ENCODE measurements at places on chromosomes 7 and 10.

DNA sequence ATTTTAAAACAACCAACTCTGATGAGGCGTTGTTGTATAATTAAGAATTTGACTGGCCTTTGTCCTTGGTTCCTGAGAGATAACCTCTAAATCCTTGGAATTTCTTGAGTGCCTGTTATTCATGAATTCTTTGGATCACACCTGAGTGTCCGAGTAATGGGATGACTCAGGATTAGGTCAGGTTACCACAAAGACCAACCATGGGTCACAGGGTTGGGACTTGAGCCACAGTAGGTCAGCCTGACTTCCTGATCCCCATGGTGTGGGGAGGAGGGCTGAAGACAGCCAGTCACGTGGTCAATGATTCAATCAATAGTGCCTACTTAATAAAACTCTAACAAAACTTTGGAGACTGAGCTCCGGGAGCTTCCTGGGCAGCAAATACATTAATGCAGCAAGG is 192.5 kb downstream of the GFRA1 start:
- DNase-seq = no peak
- no peak overlapping the region for H3K27ac ChIP-seq
- H3K36me3 ChIP-seq = no peaks in the 10 kb centered on the region
- no peaks in the 10 kb centered on the region for H3K4me1 ChIP-seq

DNA sequence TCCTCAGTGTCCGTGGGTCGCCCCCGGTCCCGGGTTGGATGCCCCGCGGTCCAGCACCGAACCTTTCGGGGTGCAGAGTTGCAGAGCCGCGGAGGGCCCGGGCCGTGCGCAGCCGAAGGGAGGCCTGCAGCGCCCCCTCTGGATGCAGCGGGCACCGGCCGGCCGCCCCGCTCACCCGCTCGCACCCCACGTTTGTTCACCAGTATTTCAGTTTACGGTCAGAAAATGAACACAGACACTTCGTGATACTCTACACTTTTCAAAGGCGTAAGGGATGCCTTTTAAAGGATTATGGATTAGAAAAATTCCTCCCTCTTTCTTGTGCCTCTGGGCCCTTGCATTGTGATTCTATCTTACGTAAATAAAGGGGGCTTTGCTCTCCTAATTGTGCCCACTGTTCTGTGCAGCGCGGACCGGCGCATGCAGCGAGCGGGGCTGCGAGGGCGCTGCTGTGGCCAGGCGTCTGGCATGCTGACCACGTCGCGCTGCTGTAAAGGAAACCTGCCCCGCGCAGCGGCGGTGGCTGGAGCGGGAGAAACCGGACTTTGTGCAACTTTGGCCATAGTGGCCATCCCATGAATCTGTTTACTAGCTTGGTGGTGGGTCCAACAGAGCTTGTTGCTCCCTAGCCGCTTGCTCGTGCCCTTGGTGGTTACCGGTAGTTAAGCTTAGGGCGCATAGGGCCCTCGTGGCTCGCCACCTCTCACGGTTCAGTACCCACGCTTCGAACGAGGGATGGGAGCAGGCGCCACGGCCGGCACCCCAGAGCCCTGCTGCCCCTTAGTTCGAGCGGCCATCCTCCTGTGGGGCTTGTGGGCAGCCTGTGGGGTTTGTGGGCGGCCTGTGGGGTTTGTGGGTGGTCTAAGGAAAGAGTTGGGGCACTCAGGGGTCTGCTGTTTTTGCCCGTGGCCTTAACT is 739 bp upstream of the MEST start:
- peak; percentile 52 for DNase-seq
- H3K27ac ChIP-seq = peak overlapping the region; percentile 31
- no peaks in the 10 kb centered on the region for H3K36me3 ChIP-seq
- peak overlapping the region; percentile 48 for H3K4me3 ChIP-seq
- peaks cover 24% of the 10 kb centered on the region for H3K4me1 ChIP-seq

DNA sequence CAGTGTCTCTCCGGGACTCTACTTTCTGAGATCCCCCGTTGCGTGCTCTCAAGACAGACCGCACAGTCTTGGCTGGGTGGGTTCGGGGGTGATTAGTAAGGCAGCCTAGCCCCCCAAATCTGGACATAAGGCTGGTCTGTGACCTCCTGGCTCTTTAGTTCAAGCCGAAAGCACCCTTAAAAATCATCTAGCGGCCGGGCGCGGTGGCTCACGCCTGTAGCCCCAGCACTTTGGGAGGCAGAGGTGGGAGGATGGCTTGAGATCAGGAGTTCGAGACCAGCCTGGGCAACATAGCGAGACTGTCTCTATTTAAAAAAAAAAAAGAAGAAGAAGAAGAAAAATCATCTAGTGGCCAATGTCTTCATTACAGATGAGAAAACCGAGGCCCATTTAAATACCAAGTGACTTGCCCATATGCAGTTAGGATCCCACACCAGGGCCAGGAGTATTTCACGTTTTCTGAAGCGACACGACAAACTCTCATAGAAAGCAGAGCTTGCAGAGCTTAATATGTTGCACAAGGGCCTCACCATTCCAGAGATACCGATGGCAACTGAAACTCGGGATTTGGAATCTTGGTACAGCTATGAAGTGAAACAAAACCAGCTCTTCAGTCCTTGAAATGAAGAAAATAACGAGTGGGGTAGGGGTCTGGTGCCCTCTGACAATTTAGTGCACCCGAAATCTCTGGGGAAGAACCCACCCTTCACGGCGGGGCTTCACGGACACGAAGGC is 703 bp upstream of the HILPDA start:
- peak overlapping the region; percentile 88 for H3K27ac ChIP-seq
- peaks cover 6% of the 10 kb centered on the region for H3K36me3 ChIP-seq
- H3K27me3 ChIP-seq = no peaks in the 10 kb centered on the region
- no peak for DNase-seq
- H3K4me1 ChIP-seq = peaks cover 41% of the 10 kb centered on the region
- peak overlapping the region; percentile 98 for H3K4me3 ChIP-seq

GRCh38 chr10:3774814-3775695 is 10.0 kb downstream of the KLF6 start:
- H3K36me3 ChIP-seq = peaks cover 55% of the 10 kb centered on the region
- peak overlapping the region; percentile 100 for H3K27ac ChIP-seq
- no peaks in the 10 kb centered on the region for H3K27me3 ChIP-seq
- no peak overlapping the region for H3K4me3 ChIP-seq
- no peak for DNase-seq

DNA sequence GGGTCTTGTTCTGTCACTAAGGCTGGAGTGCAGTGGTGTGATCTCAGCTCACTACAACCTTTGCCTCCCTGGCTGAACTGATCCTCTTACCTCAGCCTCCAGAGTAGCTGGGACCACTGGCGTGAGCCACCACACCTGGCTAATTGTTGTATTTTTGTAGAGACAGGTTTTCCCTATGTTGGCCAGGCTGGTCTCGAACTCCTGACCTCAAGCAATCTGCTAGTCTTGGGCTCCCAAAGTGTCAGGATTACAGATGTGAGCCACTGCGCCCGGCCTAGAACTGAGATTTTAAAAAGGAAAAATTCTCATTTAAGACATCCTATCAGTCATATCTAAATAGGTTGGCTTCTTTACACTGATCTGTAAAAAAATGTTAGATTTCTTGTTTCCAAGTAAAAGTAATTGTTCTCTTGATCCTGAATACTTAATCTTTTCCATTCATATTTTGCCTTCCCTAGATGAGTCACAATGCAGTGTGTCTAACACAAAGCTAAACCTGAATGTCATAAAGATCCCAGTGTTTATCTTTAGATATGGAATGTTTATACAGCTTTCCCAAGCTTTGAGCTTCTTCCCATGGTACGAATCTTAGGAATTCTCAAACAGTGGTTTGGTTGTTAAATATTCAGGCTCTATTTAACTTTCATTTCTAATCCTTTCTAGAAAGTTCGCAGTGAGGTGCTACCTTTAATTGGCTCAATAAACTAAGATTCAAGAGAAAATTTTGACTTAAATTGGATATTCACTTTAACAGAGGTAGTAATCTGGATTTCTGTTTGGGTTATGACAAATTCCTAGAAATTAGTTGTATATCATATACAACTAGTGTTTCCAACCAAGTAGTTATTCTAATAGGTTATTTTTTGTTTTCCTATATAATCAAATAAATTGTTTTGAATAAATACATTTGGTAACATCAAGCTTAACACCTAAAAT is 12.1 kb upstream of the LAMB1 start:
- H3K4me1 ChIP-seq = no peaks in the 10 kb centered on the region
- H3K36me3 ChIP-seq = no peaks in the 10 kb centered on the region
- H3K27ac ChIP-seq = no peak overlapping the region
- H3K27me3 ChIP-seq = no peaks in the 10 kb centered on the region
- no peak for DNase-seq
- H3K4me3 ChIP-seq = no peak overlapping the region

GRCh38 chr10:61464461-61465170 is 11.4 kb upstream of the TMEM26 start:
- H3K4me3 ChIP-seq = no peak overlapping the region
- H3K27me3 ChIP-seq = no peaks in the 10 kb centered on the region
- no peak for DNase-seq
- no peak overlapping the region for H3K27ac ChIP-seq
- H3K4me1 ChIP-seq = no peaks in the 10 kb centered on the region

- H3K36me3 ChIP-seq = no peaks in the 10 kb centered on the region
- H3K27me3 ChIP-seq = no peaks in the 10 kb centered on the region
Observed at GRCh38 chr7:47777531-47778152, 170.6 kb downstream of the PKD1L1 start.

DNA sequence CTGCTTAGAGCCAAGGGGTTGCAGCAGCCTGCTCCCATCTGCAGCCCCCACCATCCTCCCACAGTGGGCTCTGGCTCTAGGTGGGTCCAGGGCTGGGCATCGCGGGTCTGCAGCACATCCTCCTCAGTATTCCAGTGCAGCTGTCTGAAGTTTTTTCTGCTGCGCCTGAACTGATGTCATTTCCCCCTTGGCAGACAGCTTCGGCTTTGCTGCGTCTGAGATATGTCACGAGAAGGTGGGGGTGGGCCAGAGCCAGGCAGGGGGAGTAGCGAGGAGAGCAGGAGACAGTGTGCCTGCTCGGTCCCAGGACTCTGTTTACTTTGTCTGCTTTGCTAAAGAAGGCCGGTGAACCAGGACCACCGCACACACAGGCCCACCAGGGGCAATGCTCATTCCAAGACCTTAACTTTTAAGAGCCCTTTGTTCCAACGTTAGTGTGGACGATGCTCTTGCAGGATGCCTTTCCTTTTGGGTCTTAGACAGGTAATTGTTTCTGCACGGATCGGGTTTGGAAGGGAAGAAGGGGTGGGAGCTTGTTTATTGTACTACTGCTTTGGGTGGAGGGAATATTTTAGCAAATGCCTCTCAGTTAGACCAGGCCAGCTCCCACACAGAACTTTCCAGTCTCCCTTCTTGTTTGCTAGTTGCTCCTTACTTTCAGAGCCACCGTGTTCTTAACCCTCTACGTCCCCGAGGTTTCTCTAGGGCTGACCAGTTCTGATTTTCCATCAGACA is 32.4 kb downstream of the WBP1L start:
- H3K4me3 ChIP-seq = peak overlapping the region; percentile 39
- H3K4me1 ChIP-seq = peaks cover 88% of the 10 kb centered on the region
- H3K27me3 ChIP-seq = no peaks in the 10 kb centered on the region
- peak overlapping the region; percentile 91 for H3K27ac ChIP-seq

DNA sequence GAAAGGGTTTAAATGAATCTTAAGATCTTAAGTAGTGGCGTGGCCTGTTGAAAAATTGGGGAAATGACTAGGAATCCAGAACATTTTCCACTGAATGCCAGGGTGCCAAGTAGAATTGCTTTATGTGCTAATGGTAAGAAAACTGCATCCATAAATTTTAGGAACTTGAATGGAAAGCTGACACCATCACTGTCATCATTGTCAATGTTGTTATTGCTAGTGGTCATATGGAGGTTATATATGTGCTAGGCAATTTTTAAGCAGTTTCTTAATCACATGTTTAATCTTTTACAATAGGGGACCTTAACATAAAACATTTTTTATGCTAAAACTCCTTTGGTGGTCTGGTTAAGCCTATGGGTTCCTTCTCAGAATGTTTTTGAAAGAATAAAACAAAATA is 13.1 kb downstream of the MARCHF5 start:
- DNase-seq = no peak
- H3K27ac ChIP-seq = no peak overlapping the region
- H3K4me3 ChIP-seq = no peak overlapping the region

GRCh38 chr10:88919041-88919440 is 33.5 kb downstream of the ACTA2 start:
- no peak overlapping the region for H3K4me3 ChIP-seq
- no peaks in the 10 kb centered on the region for H3K4me1 ChIP-seq
- H3K36me3 ChIP-seq = no peaks in the 10 kb centered on the region
- DNase-seq = no peak
- no peaks in the 10 kb centered on the region for H3K27me3 ChIP-seq

Data from lower lobe of right lung (tissue), 2 donors.